Thymus (tissue), 14 donors: ENCODE measurements at places on chromosomes 5 and 9.

DNA sequence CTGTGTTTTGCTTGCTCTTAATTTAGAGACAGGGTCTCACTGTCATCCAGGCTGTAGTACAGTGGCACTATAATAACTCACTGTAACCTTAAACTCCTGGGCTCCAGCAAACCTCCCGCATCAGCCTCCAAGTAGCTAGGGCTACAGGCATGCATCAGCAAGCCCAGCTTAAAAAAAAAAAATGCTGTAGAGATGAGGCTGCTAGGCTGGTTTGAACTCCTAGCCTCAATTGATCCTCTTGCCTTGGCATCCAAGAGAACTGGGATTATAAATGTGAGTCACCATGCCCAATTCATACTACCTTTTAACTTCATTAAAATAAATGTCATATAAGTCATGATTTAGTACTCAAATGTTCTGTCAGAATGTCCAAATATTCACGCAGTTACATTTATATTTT, 2195.7 kb upstream of the C9orf72 start:
- H3K4me3 ChIP-seq = no peak overlapping the region
- no peak for DNase-seq
- no peaks in the 10 kb centered on the region for H3K36me3 ChIP-seq

DNA sequence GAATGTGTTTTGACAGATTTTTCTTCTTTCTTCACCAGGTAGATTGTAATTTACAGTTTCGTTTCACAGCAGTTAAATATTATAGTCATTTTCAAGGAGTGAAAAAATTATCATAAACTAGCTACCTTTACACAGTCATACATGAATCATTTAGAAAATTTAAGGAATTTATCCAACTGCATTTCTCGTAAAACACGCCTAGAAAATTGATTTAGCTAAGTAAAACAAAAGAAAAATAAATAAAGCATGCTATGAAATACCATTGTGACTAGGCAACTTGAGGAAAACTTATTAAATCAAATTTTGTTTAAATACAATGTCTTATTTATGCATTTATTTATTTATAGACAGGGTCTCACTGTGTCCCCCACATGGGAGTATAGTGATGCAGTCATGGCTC, 109.9 kb upstream of the EMB start:
- H3K4me3 ChIP-seq = no peak overlapping the region
- H3K27me3 ChIP-seq = no peaks in the 10 kb centered on the region
- no peak overlapping the region for H3K27ac ChIP-seq
- H3K4me1 ChIP-seq = no peaks in the 10 kb centered on the region

DNA sequence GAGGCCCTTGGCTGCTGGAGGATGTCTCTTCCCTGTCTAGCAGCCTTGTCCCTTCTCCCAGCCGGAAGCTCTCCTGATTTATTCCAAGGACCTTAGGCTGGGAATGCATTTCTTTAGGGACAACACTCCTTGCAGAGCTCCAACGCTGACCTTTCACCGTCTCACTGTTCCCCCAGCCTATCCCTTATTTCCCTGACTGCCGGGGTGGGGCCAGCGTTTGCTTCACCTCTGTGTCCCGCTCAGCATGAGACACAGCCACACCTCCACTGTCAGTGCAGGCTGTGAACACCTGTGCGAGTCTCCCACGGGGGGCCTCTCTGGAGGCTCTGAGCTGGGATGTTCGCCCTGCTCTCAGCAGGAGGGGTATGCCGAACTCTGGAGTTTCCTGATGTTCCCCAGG, 106.2 kb upstream of the FCN2 start:
- DNase-seq = no peak
- no peak overlapping the region for H3K27ac ChIP-seq
- peaks cover 3% of the 10 kb centered on the region for H3K27me3 ChIP-seq

DNA sequence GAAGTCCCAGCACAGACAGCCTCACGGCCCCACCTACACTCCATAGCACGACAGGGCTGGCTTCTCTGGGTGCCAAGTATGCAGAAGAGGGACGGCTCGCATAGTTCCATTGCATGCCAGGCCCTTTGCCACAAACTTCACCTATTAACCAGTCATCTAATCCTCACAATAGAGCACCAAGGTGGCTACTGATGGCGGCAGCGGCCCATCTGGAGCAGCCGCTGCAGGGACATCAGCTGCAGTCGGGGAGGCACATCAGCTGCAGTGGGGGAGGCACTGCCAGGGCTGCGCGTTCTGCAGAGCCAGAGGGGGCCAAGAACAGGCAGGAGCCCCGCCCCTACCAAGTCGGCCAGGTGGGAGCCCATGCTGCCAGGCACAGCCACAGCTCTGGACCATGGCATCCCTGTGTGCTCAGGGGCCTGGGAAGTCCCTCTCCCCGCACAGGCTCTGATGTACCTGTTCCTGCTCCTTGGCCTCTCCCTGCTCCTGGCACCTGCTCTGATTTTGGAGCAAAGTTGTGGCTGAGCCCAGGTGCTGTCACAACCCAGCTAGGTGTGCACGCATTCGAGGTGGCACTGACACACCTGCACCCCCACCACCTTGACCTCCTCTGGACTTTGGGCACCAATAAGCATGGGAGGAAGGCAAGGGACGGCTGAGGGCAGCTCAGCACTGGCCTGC, 61.5 kb upstream of the SYNPO start:
- no peak overlapping the region for H3K27ac ChIP-seq
- no peaks in the 10 kb centered on the region for H3K27me3 ChIP-seq
- no peaks in the 10 kb centered on the region for H3K4me1 ChIP-seq
- DNase-seq = no peak
- no peaks in the 10 kb centered on the region for H3K36me3 ChIP-seq

DNA sequence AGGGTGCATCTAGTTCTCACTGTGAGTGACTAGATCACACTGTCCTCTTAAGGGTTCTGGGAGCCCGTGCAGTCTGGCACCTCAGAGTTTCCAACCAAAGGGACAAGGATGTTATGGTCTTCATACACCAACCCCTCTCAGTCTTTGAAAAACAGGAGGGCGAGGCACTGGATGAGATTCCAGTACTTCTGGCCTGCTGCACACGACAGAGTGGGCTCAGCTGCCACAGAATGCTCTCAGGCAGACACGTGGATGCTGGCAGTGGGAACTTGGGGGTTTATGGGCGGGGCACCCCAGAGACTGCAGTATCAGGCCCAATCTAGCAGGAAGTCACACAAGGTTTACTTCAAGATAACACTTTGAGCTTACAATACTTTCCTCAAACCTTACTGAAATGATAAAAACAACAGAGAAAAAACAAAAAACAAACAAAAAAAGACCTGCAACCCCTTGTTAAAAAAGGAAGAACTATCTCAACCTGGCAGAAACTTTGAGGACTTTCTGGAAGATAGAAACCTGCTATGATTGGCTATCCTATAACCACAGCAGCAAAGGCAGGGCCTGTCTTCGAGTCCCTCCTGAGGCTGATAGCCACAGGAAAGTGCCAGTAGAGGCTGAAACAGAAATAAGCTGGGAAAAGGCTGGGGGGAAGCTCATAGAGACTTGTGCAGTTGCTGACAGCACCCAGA, 28.3 kb upstream of the TGFBR1 start:
- H3K4me1 ChIP-seq = peaks cover 22% of the 10 kb centered on the region
- H3K4me3 ChIP-seq = no peak overlapping the region
- no peaks in the 10 kb centered on the region for H3K36me3 ChIP-seq
- peak; percentile 88 for DNase-seq
- H3K27ac ChIP-seq = peak overlapping the region; percentile 69
